ENCODE measurements at places on chromosomes 12 and 14.
A peak's percentile ranks its signal among the peaks of the same experiment; 100 is the strongest.

- no peak for DNase-seq
Measured at GRCh38 chr14:72815430-72815829, 78.5 kb downstream of the DPF3 start.

DNA sequence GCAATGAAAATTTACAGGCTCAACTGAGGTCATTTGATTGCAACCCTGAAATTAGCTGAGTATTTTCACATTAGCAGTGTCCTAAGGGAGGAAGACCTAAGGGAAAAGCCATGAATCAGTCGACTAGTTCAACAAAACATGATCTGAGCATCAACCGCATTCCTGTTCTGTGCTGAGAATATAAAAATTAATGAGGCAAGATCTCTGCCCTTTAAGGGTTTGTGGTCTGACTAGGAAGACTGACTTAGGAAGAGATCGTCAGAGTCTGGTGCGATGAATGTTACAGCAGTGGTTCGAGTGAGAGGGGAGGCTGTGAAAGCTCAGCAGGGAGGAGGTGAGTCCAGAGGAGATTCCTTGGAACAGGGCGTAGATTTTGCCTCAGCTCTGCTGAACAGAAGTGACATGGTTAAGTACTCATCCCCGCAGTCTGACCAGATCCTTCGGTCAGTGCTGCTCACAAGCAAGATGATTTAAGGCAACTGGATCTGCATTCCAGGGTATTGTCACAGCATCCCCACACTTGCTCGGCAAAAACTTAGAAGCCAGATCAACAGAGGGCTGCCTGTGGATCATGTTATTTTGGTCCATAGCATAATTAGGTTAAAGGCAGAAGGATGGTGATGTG, 49.6 kb downstream of the BMAL2 start:
- no peak for DNase-seq

GRCh38 chr12:81332054-81332453, 254.2 kb downstream of the ACSS3 start:
- no peak for DNase-seq

DNA sequence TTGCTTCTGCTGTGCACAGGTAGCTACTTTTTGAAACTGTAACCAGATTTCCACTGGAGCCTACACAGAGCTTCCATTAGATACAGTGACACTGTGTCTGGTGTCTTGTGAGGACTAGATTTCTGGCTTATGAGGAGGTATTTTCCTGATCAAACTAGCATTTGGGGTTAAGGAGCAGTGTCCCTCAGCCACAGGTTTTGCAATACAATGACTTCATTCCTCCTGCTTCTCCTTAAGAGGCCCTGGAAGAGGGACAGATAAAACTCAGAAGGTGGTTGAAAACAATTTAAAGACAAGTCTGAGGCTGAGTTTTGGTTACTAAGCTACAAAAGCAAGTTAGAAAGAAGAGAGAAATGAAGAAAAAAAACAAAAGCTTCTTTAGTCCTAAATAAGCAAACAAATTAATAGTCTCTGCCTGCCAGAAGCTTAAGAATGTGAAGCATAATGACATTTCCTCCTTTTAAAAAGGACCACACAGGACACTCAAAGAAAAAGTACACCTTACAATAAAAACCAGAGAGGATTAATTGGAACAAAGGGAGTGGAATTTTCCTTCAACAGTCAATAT, 53.0 kb downstream of the PKP2 start:
- DNase-seq = no peak

GRCh38 chr12:84502907-84503787, 409.5 kb downstream of the SLC6A15 start:
- DNase-seq = no peak

DNA sequence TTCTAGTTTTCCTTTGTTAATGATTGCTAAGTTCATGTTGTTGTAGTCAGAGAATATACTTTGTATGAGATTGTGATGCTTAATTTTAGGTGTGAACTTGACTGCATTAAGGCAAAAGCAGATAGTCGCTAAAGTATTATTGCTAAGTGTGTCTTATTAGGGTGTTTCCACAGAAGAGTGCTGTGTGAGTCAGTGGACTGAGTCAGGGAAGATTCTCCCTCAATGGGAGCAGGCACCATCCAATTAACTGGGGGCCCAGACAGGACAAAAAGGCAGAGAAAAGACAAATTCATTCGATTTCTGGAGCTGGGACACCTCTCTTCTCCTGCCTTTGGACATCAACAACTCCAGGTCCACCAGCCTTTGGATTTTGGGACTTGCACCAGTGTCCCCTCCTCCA, 48.5 kb downstream of the BAZ1A start:
- DNase-seq = no peak

DNA sequence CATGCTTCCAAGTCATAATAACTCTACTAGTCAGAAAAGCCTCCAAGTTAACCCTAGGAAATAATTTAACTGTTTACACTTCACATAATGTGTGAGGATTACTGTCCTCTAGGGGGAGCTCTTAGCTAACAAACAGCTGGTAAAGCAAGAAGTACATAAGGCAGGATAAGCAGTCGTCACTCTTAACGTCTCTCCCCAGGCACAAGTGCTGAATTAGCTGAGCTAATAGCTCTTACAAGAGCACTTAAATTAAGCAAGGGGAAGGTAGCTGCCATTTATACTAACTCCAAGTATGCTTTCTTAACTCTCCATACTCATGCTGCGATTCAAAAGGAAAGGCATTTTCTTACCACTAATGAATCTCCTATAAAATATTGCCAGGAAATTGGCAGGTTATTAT, 79.3 kb upstream of the TSPAN11 start:
- DNase-seq = peak; percentile 63

GRCh38 chr14:61145903-61146481, 135.1 kb downstream of the TMEM30B start:
- DNase-seq = no peak

DNA sequence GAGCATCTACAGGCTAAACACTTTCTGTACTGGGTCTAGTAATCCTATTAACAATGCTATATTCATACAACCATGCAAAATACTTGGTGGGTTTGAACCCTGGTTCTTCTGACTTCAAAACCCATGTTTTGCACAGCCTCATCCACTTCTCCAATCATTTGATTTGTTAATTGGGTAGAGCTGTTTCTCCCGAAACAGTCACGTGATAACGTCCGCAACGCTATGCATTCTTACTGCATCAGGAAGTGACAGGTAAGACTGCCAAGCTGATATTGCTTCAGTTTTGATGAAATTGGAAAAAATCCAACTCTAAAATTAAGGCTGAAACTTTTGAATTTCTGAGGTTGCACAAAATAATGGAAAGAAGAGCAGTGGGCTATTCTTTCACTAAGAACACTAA, 30.4 kb upstream of the RNU6-7 start:
- no peak for DNase-seq
